ENCODE measurements at places on chromosomes 4 and X.

GRCh38 chrX:83509254-83509801, 1.2 kb downstream of the POU3F4 start:
- no peak for DNase-seq

GRCh38 chr4:142960867-142961644, 115.0 kb upstream of the INPP4B start:
- no peak for DNase-seq

- DNase-seq: no peak
Observed at GRCh38 chr4:183392377-183392776, 52.1 kb upstream of the CDKN2AIP start.

DNA sequence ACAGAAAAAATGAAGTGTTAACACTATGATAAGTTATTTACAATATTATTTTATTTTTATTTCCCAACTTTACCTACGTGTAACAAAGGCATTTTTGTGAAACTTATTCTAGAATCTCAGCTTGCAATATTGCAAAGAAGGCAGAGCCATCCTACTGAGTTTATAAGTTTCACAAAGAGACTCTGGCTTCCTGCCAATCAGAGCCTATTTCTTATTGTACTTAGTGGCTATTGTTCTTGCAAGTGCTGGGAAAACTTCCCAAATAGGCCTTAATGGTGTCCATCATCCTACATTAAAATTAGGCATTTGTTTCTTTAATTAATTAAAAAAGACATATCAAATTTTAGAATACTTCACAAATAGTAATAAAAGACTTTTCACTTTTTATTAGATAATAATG, 233.2 kb downstream of the EPHA5 start:
- no peak for DNase-seq

GRCh38 chr4:178553201-178553600, 1111.0 kb upstream of the AGA start:
- no peak for DNase-seq

DNA sequence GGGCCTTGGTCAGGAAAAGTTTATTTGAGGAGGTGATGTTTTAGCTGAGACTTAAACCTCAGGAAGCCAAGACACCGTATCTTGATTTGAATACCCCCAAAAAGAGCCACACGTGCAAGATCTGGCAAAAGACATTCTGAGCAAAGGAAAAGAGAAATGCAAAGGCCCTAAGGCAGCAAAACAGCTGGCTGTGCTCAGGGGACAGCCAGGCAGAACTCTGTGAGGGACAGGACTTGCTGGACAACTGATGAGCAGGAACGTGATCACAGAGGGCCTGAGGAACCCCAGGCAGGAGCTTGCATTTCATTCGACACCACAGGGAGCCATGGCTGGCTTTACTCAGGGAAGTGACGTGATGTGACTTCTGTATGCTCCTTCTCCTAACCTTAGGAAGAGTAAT, 56.0 kb downstream of the OCRL start:
- no peak for DNase-seq

DNA sequence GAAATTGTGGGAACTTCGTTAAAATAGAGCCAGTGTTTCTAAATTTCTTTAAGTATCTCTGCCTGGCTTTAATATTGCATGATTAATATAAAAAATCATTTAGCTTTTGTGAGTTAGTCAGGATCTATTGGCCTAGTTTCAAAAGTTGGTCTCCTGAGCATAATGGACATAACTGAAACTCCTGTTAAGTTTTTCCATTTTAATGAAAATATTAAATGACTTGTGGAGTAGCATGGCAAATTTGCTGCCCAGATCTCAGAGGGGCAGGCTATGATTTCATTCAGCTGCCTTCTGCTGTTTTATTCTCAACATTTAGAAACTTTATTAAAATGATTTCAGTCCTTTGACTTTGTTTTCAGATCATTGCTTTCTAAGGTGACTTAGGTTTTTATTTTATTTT, 962.9 kb upstream of the GRID2 start:
- DNase-seq: no peak

DNA sequence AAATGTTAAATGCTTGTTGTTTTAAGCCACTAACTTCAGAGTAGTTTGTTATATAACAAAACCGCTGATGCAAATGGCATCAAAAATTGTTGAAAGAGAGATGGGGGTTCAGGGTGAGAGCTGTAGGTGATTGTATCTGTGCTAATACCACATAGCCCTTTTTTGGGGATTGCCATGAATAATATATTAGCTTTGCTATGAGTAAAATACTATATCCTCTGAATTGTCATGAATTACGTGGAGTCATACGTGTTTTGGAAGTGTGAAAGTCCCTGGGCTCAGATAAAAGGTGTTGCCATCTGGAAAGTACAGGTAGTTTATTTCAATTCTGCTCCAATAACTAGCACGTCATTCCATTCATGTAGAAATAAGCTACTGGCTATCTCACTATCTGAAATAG, 30.6 kb downstream of the DYNLT3 start:
- no peak for DNase-seq

GRCh38 chr4:112523008-112523721, 7.2 kb upstream of the NEUROG2 start:
- peak; percentile 30 for DNase-seq

GRCh38 chr4:164139291-164139690, 614.6 kb upstream of the SMIM31 start:
- DNase-seq: no peak

- no peak for DNase-seq
Observed at GRCh38 chr4:89957046-89957926, 62.6 kb downstream of the MMRN1 start.

- DNase-seq: no peak
Observed at GRCh38 chr4:2287594-2287915, 25.6 kb upstream of the MXD4 start.

- no peak for DNase-seq
Observed at GRCh38 chrX:135951291-135951690, 22.5 kb downstream of the MMGT1 start.

GRCh38 chr4:52748432-52748831, 2.8 kb downstream of the ERVMER34-1 start:
- no peak for DNase-seq

DNA sequence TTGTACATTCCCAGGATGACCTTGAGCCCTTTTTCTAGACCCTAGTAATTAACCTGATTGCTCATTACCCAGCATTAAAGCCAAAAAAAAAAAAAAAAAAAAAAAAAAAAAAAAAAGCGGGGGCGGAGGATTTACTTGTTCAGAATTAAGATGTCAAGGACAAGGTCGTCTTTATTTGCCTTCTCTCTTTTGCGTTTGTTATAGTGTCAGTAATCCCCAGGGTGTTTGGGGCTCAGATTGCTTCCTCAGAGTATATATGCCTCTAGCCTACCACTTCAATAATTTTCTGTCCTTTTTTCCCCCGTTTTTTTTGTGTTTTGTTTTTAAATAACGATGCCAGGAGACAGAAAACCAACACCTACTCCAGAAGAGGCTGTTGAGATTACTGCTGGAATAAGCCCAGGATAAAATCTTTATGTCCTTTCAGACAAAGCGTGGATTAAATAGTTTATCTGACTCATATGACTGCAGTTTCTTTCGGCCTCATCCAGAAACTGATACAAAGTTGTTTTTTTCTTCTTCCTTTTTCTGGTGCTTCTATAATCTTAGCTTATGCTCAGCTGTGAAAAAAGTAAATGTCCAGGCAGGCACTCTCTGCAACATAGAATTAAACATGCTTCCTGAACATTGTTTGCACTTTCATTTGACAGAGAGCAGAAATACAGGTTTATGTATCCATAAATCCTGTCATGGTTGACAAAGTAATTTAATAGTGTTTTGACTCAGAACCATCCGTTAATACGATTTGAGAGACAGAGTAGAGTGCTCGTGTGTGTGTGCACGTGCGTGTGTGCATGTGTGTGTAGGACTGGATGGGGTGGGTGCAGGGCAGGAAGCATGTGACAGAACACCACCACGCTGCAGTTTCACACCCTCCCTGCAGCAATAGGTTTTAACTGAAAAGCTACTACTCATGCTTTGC, 138.6 kb downstream of the AFF1 start:
- DNase-seq: peak; percentile 62

GRCh38 chrX:13235930-13236329, 83.9 kb downstream of the ATXN3L start:
- no peak for DNase-seq

- no peak for DNase-seq
Observed at GRCh38 chr4:122329876-122330565, 48.8 kb upstream of the ADAD1 start.

- no peak for DNase-seq
Observed at GRCh38 chr4:44623676-44624075, 27.7 kb downstream of the YIPF7 start.

- no peak for DNase-seq
Observed at GRCh38 chr4:128524311-128524710, 236.7 kb upstream of the PGRMC2 start.

DNA sequence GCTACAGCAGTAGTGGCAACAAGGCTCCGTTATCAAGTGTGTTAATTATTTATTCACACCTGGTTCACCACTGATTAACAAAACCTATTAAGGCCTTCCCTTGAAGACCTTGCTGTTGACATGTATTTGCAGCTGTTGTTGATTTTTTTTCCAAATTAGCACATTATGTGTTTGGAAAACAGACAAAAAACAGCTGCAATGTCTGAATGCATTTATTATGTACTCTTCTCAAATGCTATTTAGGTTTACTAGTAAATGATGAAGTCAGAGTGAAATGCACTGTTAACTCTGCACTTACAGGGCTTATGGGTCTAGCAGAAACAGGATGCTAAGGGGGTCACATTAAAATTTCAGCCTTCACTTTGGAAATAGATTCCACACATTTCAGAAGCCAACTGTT, 99.5 kb upstream of the PCDH7 start:
- no peak for DNase-seq

DNA sequence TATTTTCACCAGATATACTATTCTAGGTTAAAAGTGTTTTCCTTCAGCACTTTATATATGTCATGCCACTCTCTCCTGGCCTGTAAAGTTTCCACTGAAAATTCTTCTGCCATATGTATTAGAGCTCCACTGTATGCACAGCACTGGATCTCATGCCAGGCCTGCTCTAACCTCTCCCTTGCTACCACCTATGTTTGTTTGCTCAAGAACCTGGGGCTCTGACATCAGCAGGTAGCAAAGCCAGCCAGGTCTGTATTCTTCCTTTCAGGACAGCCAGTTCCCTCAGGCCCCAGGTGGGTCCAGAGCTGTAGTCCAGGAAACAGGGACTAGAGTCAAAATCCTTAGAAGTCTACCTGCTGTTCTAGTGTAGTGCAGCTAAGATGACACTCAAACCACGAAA, 19.1 kb upstream of the MUC7 start:
- no peak for DNase-seq

DNA sequence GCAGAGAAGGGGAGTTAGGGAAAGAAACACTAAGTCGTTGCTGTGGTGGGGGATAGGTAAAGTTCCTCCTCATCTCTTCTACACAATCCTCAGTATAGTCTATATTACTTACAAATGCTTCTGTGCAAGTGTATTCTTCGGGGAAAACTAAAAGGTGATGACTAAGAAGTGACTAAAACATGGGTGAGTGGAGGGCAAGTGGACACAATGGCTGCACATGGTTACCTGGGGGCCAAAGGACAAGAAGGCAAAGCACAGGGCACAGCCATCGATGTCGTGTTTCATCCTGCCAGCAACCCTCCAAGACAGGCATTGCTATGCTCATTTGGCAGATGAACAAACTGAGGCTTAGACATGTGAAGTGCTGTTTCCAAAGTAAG, 35.5 kb upstream of the CCKAR start:
- no peak for DNase-seq

DNA sequence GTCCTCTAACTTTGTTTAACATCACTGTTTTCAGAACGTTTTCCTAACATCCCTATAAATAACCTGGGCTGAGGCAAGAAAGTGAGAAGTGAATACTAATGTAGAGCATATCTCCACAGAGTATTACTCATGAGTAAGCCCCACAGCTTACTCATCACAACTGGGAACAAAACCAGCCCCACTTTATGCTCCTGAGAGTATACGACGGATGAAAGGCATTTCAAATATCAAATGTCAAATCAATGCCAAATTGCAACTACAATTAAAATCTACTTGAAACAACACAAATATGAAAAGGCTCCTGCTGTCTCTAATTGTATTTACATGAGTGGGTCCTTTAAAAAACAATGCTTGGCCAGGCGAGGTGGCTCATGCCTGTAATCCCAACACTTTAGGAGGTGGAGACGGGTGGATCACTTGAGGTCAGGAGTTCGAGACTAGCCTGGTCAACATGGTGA, 41.2 kb downstream of the SH3RF1 start:
- no peak for DNase-seq

DNA sequence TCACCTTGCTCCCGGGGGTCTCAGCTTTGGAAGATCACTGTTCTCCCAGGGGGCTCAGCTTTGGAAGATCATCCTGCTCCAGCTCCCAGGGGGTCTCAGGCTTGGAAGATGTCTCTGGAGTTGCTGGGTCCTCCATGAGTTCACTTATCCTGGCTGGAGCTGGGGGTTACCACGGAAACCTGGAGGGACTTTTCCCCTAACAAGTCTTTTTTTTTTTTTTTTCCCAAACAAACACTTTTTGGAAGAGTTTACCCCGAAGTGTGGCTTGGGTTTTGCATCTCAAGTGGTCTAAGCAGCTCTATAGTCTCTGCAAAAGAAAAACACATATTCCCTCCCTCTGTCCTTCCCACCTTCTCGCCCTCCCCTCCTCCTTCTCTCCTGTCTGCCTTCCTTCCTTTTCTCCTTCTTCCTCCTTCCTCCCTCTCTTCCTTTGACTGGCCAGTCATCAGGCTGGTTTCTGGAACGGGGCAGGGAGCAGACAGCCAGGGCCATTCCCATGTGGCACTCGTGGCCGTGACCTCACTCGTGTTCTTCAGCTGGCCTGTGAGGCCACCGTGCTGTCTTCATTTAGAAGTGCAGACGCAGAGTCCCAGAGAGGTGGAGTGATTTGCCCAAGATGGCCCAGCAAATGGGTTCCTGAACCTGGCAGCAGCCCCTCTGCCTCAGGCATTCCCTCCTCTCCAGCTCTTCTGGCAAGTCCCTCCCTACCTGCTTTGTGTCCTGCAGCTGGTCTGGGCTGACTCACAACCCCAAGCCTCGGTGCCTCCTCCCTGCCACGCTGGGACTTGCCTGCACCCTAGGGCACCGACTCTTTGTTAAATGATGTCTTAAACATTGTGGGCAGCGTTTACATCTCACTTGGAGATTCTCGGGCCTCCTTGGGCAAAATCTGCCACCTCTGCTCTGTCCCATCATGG, 25.9 kb upstream of the HMX1 start:
- DNase-seq: no peak

DNA sequence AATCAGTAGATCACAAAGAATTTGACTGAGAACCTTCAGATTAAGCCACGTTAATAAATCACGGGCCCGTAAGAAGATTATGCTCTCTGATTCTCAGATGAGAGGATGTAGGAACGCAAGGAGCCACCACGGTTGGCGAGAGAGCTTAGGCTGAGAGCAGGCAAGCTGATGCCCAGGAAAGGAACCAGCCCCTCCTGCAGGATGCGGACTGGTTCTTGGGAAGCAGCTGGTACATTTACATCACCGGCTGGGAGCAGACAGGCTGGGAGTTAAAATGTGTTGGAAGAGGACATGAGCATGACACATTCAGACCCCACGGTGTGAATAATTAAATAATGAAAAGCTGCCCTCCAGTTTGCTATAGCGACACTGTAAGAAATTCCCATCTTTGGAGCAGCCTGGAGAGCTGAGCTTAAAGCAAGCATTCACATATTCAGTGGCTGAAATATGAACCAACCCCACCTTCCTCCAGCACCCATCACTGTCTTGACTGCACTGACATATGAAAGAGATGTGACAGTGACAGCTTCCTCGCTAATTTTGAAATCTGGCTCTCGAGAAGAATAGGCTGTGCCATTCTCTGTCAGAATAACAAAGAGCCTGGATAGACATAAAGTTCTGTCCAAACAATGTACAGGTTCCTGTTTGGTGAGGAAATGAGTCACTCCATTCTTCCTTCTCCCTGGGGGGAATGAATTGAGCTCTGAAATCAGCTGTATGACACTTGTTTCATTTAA, 33.1 kb downstream of the LNX1 start:
- DNase-seq: no peak
